ENCODE measurements at places on chromosomes 1 and 21.
A peak's percentile ranks its signal among the peaks of the same experiment; 100 is the strongest.

- no peak for DNase-seq
Observed at GRCh38 chr1:88801575-88802208, 89.7 kb downstream of the GTF2B start.

GRCh38 chr1:151474745-151475144 is 15.5 kb upstream of the POGZ start:
- DNase-seq, result no peak

GRCh38 chr21:45985471-45986315 is 4.1 kb downstream of the COL6A1 start:
- DNase-seq, result no peak

GRCh38 chr21:33434770-33435360 is 31.7 kb downstream of the IFNGR2 start:
- DNase-seq, result no peak

GRCh38 chr1:10724052-10724494 is 72.4 kb downstream of the CASZ1 start:
- DNase-seq, result no peak

DNA sequence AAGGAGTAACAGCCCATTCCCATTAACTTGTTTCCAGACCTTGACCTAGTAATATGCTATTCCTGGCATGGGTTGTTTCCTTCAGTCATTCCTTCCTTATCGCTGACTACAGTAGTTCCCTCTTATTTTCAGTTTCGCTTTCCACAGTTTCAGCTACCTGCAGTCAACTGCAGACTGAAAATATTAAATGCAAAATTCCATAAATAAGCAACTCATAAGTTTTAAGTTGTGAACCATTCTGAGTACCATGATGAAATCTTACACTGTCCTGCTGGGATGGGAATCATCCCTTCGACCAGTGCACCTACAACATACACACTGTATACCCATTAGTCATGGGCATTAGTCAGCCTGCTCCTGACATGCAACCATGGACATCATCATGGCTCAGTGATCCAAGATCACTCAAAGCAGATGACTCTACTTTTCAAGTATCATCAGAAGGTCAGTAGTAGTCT is 66.7 kb downstream of the CCDC30 start:
- no peak for DNase-seq

DNA sequence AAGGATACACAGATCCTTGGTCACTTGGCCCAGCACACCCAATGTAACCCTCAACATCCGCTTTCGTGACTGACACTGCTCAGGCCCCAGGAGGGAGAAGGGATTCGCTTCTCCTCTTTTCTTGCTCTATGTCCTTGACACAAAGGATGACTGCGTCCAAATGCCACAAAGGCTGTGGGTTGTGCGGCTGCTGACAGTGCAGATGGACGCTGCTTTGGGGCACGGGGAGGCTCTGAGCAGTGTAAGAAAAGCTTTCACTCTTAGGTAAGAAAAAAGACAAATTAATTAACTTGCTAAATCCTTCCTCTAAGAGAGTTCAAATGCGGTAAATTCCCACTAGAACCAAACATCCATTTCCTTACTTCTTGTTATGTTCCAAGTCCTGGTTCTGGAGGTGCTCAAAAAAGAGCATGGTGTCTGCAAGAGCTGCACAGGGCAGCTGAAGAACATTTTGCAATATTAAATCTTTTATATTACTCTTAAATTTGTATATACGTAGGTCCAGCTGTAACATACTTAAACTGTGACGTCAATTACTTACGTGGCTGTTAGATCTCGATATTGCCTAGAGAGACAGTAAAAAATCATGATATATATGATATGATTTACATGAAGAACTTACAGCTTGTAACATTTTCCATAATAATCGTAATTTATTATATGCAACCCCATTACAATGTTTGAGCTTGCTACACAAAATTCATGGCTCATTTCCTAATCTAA is 19.4 kb upstream of the EPHB2 start:
- no peak for DNase-seq

DNA sequence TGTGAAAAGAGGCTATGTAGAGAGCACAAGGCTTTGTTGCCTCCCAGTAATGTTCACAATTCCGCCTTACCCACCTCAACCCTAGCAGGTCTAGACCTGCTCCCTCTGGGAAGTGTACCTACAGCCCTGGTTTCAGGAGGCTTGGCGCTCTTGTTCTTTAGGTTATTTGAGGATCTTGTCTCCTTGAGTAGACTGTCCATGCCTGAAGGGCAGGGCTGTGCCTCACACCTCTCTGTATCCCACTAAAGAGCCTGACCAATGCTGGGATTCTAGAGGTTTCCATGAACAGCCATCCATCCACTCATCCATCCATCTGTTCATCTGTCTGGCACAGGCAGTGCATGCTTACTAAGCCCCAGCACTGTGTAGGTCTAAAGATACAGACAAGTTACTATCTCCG is 1.0 kb downstream of the RAB7B start:
- no peak for DNase-seq

GRCh38 chr21:43758811-43759210 is 17.3 kb downstream of the CSTB start:
- DNase-seq, result no peak

DNA sequence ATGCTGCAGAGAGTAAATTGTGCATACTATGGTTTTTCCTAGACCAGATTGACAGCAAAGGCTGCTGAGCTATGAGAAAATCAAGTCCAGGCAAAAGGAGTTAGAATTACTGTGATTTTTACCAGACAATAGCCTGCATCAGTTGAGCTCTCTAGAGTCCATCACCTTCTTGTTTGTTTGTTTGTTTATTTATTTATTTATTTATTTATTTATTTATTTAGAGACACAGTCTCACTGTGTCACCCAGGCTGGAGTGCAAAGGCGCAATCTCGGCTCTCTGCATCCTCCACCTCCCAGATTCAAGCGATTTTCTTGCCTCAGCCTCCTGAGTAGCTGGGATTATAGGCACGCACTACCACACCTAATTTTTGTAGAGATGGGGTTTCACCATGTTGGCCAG is 24.2 kb upstream of the ABCB10 start:
- DNase-seq, result no peak

GRCh38 chr1:211735208-211736170 is 60.1 kb upstream of the NEK2 start:
- no peak for DNase-seq

- no peak for DNase-seq
Observed at GRCh38 chr1:214637722-214638458, 34.9 kb downstream of the CENPF start.

DNA sequence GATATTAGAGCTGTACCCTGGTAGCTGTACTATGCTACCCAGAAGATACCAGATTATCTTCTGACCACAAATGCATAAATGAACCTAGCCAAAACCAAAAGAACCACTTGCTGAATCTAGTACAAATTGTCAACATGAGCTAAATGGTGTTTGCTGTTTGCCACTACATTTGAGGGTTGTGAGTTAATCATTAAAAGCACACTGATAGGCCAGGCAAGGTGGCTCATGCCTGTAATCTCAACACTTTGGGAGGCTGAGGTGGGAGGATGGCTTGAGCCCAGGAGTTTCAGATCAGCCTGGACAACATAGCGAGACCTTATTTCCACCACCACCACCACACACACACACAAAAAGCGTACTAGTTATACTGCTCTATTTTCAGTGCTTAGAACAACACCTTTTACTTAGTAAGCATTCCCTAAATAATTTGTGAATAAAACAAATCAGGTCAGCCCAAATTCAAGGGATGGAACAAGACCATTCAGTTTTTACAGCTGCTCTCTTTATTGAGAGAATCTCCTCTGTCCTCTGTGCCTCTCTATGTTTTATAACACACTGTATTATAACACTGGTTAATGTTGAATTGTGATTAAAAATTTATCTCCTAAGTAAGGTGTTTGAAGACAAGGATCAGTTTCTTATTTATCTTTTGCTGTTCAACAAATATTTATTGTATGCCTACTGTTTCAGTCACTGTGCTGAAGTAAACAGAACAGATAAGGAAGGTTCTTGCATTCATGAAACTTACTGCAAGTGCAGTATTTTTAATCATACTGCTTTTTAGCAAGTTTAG is 44.0 kb downstream of the MAGI3 start:
- DNase-seq, result no peak

DNA sequence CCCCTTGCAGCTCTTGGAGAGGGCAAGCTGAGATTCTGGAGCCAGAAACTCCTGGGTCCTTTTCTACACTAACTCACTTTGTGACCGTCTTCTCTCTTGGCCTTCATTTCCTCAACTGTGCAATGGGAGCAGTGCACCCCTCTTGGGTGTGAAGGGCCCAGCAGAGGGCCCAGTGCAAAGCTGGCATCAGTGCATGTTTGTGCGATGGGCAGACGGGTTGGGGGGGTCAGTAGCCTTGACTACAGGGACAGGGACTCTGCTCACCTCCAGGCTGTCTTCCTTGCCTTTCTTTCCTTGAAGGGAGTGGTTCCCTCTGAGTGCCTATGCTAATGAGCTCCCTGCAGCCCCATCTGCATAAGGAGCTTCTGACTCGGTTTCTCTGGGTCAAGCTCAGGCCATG is 51.0 kb downstream of the EDN2 start:
- no peak for DNase-seq

DNA sequence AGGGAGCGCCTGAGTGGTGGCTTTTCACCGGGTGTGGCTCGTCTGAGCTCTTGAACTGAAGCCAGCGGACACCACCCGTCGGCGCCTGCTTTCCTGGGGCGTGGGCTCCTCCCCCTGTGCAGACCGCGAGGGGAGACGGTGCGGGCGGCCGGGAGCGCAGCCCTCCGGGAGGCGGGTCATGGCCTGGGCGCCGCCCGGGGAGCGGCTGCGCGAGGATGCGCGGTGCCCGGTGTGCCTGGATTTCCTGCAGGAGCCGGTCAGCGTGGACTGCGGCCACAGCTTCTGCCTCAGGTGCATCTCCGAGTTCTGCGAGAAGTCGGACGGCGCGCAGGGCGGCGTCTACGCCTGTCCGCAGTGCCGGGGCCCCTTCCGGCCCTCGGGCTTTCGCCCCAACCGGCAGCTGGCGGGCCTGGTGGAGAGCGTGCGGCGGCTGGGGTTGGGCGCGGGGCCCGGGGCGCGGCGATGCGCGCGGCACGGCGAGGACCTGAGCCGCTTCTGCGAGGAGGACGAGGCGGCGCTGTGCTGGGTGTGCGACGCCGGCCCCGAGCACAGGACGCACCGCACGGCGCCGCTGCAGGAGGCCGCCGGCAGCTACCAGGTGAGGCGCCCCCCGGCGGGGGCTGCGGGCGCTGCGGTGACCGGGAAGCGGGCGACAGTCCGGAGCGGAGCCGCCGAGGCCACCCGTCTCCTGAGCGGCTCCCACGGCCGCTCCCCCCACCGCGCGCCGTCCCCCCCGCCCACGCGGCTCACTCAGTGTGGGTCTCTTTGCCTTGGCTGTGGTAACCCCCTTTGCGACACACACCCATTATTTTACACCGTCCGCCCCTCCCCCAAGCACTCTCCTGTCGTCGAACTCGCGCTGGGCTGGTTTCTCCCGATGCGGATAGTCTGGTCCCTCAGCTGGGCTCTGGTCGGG is at the start of gene TRIM58:
Gene TRIM58 (plus strand): TSS at position 119 of the 916 bp plus-strand sequence. CDS start 60 bp downstream, at position 179.
- DNase-seq, result peak; percentile 10

GRCh38 chr1:71413441-71414175 is 332.8 kb upstream of the ZRANB2 start:
- DNase-seq, result no peak

Data from right renal cortex interstitium (tissue), 3 donors.